HTR-8/SVneo (cell line): ENCODE measurements at places on chromosomes 5 and 9.

DNA sequence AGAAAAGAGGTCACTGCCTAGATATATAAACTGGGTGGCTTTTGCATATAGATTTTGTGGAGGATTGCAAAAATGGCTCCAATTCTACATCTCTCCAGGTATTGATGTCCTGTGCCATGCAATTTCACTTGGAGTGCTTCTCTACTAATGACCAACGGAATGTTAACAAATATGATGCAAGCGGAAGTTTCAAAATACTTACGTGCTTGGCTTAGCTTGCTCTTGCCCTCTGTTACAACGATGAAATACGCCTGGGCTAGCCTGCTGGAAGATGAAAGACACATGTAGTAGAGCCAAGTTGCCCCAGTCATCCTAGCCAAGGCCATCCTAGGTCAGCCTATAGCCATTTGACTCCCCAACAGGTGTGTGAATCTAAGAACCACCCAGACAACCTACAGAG is 3.6 kb upstream of the POC5 start:
- no peak for DNase-seq

GRCh38 chr5:137575847-137576246 is 76.7 kb upstream of the SPOCK1 start:
- DNase-seq = no peak

DNA sequence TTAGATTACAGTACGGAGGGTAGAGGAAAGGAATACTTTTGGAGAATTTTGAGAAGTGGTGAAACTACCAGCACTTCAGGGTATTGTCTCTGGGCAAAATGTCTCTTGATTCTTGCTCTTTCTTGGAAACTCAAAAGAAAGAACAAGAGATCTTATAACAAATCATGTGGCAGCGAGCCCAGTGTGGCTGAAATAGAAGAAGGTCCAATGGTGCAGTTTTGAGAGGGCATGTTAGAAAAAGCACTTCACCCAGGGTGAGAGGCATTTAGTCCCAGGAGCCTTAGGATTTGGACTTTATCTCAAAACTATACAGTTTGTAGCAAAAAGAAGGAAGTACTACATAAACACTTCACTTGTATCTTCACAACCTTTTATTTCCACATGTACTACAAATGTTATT is 39.4 kb downstream of the NNT start:
- no peak for DNase-seq

DNA sequence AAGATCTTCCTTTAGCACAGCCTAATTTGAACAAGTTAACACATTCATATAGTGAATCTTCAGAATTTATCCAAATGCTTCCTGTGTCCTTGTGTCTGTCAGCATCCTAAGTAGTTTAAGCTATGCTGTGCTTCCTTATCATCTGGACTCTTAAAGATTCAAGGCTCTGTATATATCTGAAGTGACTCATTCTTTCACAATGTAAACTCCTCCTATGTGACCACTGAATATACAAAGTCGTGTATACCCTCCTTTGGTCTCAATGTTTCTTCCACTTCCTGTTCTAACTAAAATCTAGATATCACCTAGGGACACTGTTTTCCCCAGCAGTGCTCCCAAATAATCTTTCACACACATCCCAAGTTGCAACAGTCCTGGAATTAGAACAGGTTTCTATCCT is 935.7 kb upstream of the NUDT12 start:
- no peak for DNase-seq

DNA sequence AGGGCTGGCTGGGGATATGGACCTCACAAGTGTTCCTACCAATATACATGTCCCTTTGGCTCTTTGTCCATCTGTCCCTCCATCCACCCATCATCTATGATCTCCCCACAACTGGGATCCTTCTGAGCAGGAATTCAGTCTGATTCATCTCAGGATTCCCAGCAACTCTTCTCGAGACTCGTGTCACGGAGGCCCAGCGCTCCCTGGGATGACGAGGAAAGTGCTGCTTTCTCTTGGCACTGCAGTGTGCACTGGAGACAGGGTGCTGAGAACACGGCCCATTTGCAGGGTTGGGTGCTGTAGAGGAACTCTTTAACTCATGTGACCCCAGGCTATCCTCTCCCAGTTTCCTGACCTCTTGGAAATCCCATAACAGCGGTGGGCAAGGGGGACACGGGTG is 72.9 kb downstream of the ANGPTL2 start:
- DNase-seq = no peak

GRCh38 chr5:138021771-138022170 is 11.1 kb downstream of the FAM13B start:
- no peak for DNase-seq

DNA sequence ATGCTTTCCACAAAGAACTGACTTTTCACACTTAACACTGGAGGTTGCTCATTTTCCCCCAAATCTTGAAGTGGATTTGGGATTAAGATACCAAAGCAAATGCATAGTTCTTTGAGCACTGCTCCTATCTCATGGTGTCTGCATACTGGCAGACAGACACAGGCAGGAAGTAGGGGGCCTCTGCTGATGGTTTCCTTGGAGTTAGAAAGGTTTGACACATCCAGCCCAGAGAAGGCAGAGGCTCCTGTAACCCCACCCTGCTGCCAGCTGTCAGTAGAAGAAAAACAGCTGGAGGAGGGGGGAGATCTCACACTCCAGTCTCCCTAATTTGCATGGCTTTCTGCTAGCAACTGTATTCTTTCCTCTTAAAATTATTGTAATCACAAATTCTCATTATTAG is 44.1 kb downstream of the APTX start:
- DNase-seq = no peak

GRCh38 chr9:6714176-6714575 is 43.6 kb upstream of the KDM4C start:
- no peak for DNase-seq

- DNase-seq = no peak
Measured at GRCh38 chr9:109086221-109086620, 33.5 kb downstream of the TMEM245 start.

- no peak for DNase-seq
Measured at GRCh38 chr5:143402017-143402552, 1.4 kb downstream of the NR3C1 start.

- DNase-seq = no peak
Measured at GRCh38 chr9:73539881-73540390, 388.3 kb downstream of the ANXA1 start.

- DNase-seq = no peak
Measured at GRCh38 chr9:82331079-82331478, 342.5 kb downstream of the SPATA31D1 start.

- DNase-seq = no peak
Measured at GRCh38 chr5:136195971-136196820, 3.2 kb upstream of the SMIM32 start.

GRCh38 chr5:2095011-2095410 is 212.3 kb upstream of the IRX4 start:
- no peak for DNase-seq

DNA sequence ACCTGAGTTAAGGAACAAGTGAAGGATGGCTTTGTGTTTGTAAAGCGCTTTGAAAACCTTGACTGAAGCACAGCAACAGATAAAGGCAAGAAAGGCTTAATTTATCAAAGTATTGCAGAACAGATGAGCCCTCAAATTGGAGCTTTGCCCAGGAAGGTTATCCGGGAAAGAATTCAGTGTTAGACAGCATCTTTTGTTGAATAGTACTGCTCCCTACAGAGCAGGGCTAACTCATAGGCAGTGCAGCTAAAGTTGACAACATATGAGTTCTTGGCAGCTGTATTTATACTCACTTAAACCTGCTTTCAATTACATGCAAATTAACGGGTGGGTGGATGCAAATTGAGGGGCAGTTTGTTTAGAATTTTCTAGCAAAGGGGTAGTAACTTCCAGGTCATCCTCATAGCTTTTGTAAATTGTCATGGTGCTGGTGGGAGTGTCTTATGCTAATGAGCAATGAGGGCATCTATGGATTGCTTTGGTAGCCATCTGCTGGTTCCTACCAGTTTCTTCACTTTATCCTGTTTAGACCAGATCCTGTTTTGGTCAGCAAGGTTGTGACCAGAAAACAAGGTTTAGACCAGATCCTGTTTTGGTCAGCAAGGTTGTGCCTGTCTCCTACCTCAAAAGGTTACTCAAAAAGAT is 105.8 kb downstream of the GDA start:
- DNase-seq = no peak
